ENCODE measurements at places on chromosomes 12 and 14.

DNA sequence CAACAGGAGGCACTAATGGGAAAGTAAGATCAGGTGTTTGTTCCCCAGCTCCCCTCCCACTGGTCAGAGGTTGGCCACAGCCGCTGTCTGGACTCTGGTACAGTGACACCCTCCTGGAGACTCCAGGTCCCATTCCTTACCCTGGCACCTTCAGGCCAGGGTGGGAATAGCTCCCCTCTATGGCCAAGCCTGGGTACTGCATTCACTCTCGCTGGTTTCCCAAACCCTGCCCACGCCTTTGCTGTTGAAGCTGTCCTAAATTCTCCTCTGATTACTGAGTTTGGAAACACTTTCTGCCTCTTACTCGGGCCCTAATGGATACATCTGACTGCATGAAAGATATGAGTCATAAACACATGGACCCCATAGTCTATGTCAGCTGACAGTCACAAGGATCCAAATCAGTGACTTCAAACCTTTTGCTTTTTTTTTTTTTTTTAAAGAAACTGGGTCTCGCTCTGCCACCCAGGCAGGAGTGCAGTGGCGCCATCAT, 17.9 kb downstream of the HRK start:
- no peaks in the 10 kb centered on the region for H3K36me3 ChIP-seq
- DNase-seq = no peak
- H3K4me3 ChIP-seq = no peak overlapping the region
- H3K27ac ChIP-seq = no peak overlapping the region
- no peaks in the 10 kb centered on the region for H3K27me3 ChIP-seq

DNA sequence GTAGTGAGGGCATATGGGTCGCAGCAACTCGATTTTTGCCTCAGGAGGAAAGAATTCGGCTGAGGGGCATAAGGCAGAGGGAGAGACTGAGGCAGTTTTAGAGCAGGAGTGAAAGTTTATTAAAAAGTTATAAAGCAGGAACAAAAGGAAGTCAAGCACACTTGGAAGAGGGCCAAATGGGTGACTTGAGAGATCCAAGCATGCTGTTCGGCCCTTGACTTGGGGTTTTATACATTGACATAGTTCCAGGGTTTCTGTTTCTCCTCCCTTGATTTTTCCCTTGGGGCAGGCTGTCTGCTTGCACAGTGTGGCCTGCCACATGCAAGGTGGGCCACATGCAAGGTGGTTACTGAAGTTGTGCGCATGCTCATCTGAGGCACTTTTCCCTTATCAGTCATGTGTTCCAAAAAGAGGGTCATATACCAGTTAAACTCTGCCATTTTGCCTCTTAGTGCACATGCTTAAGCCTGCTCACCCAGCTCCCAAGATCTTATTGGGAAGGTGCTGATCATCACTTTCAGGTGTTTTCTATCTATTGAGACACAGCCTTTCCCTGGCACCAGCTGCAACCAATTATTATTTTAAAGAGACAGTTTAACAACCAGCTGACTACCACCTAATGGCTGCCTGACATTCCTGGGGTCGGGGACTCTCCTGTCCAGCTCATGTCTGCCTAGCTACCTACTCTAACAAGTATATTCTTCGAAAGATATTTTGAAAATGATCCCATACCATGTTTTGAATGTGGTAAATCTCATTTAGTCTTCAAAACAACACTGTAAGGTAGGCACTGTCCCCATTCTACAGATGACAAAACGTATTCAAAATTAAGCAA, 19.9 kb downstream of the PTGER2 start:
- H3K27ac ChIP-seq = no peak overlapping the region
- no peaks in the 10 kb centered on the region for H3K27me3 ChIP-seq
- H3K4me3 ChIP-seq = no peak overlapping the region
- peaks cover 16% of the 10 kb centered on the region for H3K4me1 ChIP-seq
- DNase-seq = no peak

DNA sequence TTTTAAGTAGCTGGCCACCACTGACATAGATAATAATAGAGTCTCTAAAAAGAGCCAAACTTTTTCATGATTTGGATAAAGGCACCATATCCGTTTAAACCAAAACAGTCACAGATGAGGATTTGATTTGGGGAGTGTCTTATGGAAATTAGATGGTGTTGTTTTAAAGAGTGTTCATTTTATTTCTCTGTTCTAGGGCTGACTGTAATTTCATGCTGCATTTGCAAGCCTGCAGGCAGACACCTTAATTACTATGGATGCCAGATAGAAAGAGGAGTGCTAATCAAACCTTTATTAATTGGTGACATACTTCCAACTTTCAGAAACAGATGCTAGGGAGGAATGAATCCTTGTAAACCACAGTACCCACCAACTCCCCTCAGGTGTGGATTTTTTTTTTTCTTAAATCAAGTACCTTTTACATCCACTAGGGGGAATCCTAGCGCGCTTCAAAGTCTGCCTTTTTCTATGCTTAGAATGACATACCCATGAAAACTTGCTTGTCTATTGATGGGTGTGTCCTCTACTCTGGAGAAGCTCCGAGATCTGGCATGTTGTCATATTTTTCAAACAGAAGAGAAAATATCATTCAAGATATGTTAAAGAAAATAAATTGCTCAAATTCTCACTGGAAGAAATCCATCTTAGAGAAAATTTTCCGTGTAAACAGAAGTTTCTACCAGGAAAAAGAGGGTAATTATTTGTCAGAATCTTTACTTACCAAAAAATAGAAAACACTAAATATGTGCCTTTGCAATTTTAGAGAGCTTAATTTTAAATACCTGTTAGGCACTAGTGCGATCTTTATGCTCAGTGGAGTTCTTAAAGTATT, 14.2 kb upstream of the PLXNC1 start:
- no peak for DNase-seq
- no peak overlapping the region for H3K27ac ChIP-seq
- H3K4me3 ChIP-seq = no peak overlapping the region
- H3K27me3 ChIP-seq = no peaks in the 10 kb centered on the region

- DNase-seq = no peak
- no peaks in the 10 kb centered on the region for H3K27me3 ChIP-seq
- H3K4me3 ChIP-seq = no peak overlapping the region
- no peaks in the 10 kb centered on the region for H3K4me1 ChIP-seq
- H3K36me3 ChIP-seq = peaks cover 6% of the 10 kb centered on the region
These were observed 13.0 kb downstream of the ATG14 start for GRCh38 chr14:55398679-55399078.

DNA sequence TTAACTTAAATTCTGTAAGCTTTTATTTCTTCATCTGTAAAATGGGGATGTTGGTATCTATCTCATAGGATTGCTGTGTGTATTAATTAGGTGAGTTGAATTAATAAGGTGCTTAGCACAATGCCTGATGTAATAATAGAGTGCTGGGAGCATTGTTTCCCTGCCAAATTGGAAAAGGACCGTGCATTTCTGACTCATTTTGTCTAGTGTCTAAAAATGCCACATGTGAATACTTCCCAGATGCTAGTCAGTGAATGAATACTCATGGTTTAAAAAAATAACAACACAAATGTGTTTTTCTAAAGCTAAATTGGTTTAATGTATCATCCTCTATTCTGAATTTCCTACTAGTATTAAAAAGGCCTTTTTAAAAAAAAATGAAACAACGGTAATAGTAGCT, 45.4 kb upstream of the NEDD1 start:
- no peaks in the 10 kb centered on the region for H3K27me3 ChIP-seq
- no peak overlapping the region for H3K27ac ChIP-seq
- no peak overlapping the region for H3K4me3 ChIP-seq
